ENCODE measurements at places on chromosomes 7 and 10.

DNA sequence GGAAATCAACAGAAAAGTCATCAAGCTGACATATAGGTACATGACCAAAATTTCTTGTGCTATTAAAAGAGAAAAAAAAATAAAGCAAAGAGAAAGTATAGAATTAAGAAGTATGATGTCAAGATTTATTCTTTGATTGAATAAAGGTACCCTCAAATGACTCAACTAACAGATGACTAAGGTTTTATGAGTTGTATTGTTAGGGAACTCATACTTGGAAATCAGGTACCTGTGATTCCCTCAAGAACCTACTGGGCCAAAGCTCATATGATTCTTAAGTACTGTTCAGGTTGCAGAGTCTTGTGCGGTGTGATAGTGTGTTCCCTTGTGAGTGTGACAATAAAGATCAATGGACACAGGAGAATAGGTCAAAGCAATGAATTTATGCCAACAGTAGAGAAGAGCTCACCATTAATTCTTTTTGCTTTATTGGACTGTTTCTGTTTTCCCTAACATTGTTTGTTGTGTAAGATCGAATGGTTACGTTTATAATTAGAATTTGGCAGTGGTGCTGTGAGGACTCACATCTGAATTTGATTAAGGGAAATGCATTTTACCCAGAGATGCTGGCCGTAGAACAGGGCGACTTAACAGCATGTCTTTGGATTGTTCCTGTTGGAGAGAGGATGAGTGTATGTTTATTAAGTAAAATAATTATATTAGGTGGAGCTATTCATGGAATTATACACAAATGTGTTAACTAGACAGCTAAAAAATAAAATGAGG lies 293.2 kb upstream of the SEMA3D start:
- no peak for DNase-seq

DNA sequence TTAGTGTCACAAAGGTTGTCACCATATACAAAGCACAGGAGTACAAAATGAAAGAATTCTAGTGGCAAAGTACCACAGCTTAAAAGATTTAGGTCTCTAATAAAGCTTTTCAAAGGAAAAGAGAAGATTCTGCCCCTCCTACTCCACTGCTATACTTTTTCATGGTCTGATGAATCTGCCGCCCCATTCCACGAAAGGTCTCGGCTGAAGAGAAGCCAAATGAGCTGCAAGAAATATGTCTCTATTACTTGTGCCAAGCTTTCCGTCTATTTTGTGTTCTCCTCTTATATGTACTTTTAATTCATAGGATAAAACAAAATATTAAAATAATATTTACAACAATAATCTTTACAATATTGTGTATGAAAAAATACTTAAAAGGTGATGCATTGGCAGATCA lies 222.6 kb downstream of the ANK3 start:
- no peak for DNase-seq

DNA sequence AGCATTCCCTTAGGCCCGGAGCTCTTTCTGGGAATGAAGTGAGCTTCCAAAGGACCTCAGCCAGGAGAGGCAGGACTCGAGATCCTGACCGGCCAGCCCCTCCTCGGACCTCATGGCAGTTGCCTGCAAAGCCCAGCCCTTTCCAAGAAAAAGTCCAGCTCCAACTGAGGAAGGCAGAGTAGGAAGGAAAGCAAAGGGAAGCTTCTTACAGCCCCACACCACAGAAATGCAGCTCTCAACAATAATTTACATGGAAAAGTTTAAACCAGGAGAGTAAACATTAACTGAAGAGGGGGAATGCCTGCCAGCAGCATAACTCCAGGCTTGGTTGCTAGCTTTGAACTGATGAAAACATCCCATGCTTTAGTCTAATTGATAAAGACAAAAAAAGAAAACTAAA lies 153.9 kb upstream of the PFKP start:
- DNase-seq = no peak

DNA sequence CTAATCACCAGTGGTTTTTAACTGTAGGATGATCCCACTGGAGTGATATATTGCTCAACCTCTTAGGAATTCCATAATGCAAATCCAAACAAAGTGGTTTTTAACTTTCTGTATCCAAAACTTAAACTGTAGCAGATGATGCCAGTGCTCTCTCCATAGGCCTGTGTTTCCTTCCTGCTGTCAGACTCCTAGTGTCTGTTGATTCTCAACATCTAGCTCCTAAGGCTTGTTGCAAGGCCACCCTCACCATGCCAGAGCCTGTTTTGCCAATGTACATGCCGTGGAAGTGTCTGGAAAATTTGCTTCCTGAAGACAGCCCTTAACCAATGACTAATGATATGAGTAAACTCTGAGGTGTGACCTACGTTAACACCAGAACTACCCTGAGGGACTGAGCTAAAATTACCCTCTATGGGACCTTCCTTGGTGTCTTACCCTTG lies 39.3 kb downstream of the C1GALT1 start:
- no peak for DNase-seq
